Mononuclear cell (primary cell): ENCODE measurements at places on chromosomes 5 and 9. TPM values are rescaled to one million over a fixed set of nuclear protein-coding genes. Genes with fewer than 3 reads are reported as not detected.

The SLC36A2 gene
- total RNA-seq: not detected

The PCDHGA4 gene
- total RNA-seq: 0.21 TPM

The GRXCR2 gene
- total RNA-seq: not detected

The NR5A1 gene
- total RNA-seq: not detected

The GABBR2 gene
- total RNA-seq: under 0.01 TPM

The EFNA5 gene
- 0.84 TPM for total RNA-seq

The HEMGN gene
- 8.6 TPM for total RNA-seq

The FBLL1 gene
- total RNA-seq: not detected

The RFESD gene
- total RNA-seq: 3.6 TPM

The GPRIN1 gene
- 0.94 TPM for total RNA-seq

The FOXD4L6 gene
- not detected for total RNA-seq

The LCP2 gene
- total RNA-seq: 440 TPM

The TMEM232 gene
- 2.7 TPM for total RNA-seq

The GPR150 gene
- total RNA-seq: 0.42 TPM

The CWC27 gene
- total RNA-seq: 19.2 TPM

The FST gene
- 0.84 TPM for total RNA-seq

The PPP2R2B gene
- total RNA-seq: 5.4 TPM

The COL5A1 gene
- total RNA-seq: 0.21 TPM

The NEUROG1 gene
- total RNA-seq: not detected

The UBE2B gene
- 83.7 TPM for total RNA-seq

The GLIPR2 gene
- total RNA-seq: 86.0 TPM

The UBAC1 gene
- 19.3 TPM for total RNA-seq

The BRINP1 gene
- total RNA-seq: not detected

The SH3TC2 gene
- 3.7 TPM for total RNA-seq

The CCL28 gene
- 8.8 TPM for total RNA-seq

The SMIM33 gene
- not detected for total RNA-seq

The MRPL41 gene
- 15.6 TPM for total RNA-seq

The UNC5A gene
- not detected for total RNA-seq

The SEMA5A gene
- total RNA-seq: 0.84 TPM

The PPP2CA gene
- 173 TPM for total RNA-seq

The C1QTNF2 gene
- 0.10 TPM for total RNA-seq

The SLC30A5 gene
- total RNA-seq: 21.1 TPM

The HRH2 gene
- 10.6 TPM for total RNA-seq

The SPRY4 gene
- total RNA-seq: not detected

The IL13 gene
- total RNA-seq: 0.31 TPM

The OTP gene
- not detected for total RNA-seq

The EIF4E1B gene
- total RNA-seq: 0.10 TPM

The SLCO4C1 gene
- total RNA-seq: 1.9 TPM

The RNF180 gene
- total RNA-seq: not detected

The FLT4 gene
- 1.3 TPM for total RNA-seq

The RASA1 gene
- 12.0 TPM for total RNA-seq

The NUP155 gene
- total RNA-seq: 29.6 TPM
